ENCODE measurements at places on chromosomes 1 and 21.

GRCh38 chr1:75292013-75292412 lies 157.8 kb downstream of the LHX8 start:
- no peak for DNase-seq

DNA sequence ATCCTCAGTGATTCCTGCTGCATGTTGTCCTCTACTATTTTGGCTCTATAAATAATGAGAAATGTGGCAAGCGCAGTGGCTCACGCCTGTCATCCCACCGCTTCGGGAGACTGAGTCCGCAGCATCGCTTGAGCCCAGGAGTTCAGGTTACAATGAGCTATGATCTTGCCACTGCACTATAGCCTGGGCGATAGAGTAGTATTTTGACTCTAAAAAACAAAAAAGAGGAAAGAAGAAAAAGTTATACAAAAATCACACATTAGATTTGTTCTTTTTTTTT lies 756 bp upstream of the SLC25A44 start:
- DNase-seq = no peak

- DNase-seq = peak; percentile 63
These were observed 19.6 kb downstream of the FH start for GRCh38 chr1:241499910-241500309.

- DNase-seq = no peak
These were observed 9.1 kb downstream of the RPAP2 start for GRCh38 chr1:92307980-92308379.

DNA sequence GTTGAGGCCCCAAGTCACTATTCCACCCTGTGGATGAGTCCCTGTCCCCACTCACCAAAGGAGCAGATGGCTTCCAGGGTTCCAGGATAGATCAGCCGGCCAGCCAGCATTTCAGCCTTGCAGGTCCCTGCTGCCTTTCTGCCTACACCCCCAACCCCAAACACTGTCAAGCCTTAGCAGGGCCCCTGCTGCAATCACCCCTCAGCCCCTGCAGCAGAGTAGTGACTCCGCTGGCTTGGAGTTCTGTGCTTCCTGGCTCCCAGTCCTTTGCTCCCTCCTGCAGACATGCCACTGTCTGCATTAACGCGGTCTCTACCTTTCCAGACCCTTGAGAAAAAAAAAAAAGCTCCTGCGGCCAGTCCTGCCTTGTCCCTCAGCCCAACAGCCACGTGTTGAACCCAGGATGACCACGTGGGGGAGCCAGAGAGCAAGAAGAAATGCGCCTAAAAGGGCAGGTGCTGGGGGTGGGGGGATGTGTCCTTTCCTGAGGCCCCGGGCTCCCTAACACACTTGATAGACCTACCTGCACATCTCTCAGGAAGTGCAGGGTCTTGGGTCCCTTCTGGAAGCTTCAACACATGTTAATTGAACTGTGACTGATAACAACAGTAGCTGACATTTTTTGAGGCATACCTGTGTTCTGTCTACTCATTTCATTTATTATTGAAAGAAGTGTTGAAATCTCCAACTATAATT lies 37.4 kb downstream of the RASSF5 start:
- DNase-seq = peak; percentile 67

DNA sequence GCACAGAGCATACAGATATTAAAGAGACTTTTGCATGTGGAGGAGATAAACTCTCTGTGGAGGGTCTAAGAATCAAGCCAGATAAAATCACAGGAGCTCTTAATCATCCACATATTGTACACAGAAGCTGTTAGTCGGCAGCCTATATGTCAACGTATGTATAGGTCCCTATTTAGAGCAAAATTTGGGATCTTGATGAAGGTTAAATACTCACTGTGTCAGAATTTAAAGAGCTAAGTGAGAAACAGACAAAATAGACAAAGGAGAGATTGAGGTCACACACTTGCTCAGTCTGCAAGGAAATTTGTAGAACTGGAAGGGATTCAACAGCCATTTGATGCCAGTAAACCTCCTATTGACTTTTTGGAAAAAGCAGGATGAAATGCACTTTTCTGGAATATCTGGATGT lies 4.1 kb upstream of the IRF2BP2 start:
- DNase-seq = no peak

- no peak for DNase-seq
These were observed 284.2 kb downstream of the GRIK1 start for GRCh38 chr21:29655577-29655976.

- DNase-seq = no peak
These were observed 37.4 kb downstream of the DENND1B start for GRCh38 chr1:197737916-197738315.

DNA sequence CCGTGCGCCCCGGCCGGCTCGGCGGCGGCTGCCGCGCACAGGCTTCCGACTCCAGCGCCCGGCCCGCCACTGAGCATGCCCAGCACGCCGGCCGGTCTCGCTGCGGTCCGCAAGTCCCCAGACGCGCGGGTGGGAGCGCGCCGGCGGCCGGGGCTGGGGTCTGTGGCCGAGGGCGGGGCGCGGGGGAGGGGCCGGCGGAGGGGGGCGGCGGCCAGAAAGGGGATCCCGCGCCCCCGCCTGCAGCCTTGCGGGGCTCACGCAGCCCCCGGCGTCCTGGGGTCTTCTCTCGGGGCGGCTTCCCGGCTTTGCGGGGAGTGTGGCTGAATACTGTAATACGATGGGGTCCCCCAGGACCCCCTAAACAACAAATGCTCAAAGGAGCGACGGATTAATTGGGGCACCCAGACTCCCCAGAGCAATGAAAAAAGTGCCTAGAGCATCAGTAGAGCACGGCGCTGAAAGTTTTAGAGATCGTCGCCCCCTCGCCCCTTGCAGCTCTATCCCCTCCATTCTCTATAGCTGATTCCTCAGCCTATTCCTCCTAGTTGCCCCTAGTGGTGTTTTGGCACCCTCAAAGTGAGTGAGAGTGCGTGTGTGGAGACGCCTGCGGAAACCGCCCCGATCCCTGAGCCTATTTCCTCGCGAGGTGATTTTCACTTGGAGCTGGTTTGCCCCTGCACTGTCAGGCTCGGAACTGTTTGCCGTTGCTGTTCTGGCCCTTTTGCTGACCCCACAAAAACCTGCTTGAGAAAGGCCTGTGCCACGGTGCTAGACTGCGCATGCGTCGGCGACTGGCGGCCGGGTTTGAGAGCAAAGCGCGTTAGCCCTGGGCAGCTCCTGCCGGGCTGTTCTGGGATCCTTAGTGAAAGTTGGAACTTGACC lies at the start of gene VAV3:
Gene VAV3, minus strand, starts transcription at position 71 of the 882 bp plus-strand sequence. CDS start 311 bp downstream, outside the sequence.
- peak; percentile 81 for DNase-seq
